ENCODE measurements at places on chromosomes 1 and 21.

GRCh38 chr1:16013220-16013907 is 4.5 kb downstream of the HSPB7 start:
- DNase-seq: peak; percentile 72

GRCh38 chr1:6352138-6352563 is 41.4 kb downstream of the ACOT7 start:
- no peak for DNase-seq

GRCh38 chr1:23424293-23425192 is at the start of gene TCEA3:
Gene TCEA3, minus strand, starts transcription at chr1:23424748. Its CDS starts 115 bp downstream, at chr1:23424633.
- DNase-seq: peak; percentile 15

- no peak for DNase-seq
Observed at GRCh38 chr21:17548262-17548661, 35.4 kb downstream of the CXADR start.

DNA sequence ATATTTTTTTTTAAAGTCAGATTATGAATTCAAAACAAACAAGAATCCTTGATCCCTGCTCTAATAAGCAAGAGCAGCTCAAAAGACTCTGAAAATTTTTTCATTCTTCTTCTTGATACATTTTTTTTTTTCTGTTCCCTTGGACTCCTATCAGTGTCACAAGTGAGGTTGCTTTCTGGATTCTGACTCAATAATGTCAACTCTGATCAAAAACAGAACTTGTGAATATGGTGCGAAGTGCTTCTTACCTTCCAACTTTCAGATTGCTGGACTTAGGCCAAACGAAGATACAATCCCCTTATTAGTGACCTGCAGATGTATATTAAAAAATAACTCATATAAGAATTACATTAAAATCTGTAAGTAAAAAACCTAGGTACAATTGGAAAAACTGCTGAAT is 136.1 kb downstream of the GPATCH2 start:
- DNase-seq: no peak

- no peak for DNase-seq
Observed at GRCh38 chr1:47680815-47681475, 243.1 kb downstream of the FOXD2 start.
